ENCODE measurements at places on chromosomes 1 and 21. TPM values are rescaled to one million over a fixed set of nuclear protein-coding genes. Genes with fewer than 3 reads are reported as not detected.

DNA sequence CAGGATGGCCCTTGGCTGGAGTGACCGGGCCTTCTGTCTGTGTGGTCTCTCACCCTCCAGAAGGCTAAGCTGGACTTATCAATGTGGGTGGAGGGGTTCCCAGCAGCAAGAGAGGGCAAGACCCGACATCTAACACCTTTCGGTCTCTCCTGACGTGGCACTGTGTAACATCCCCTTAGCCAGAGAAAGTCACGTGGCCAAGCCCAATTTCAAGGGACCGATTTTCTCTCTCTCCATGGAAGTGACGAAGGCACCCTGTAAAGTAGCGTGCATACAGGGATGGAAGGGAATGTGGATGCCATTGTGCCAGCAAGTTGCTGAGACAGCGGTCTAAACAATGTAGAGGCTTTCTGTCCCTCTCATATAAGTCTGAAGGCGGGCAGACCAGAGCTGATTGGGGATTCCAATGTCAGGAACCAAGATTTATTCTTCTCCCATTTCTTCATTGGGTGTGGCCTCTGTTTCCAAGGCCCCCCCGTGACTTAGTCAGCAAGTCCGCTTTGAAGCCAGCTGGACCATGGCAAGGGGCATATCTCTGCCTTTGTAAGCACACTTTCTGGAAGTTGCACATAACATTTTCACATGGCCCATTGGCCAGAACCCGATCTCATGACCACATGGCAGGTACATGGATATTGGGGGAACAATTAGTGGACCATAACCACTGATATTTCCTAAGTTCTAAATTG lies 12.5 kb downstream of the MX1 start:
- no peak for DNase-seq

GRCh38 chr1:221839782-221840395 lies 98.0 kb upstream of the DUSP10 start:
- no peak for DNase-seq

COL9A2 gene
- total RNA-seq: 7.6 TPM

DNA sequence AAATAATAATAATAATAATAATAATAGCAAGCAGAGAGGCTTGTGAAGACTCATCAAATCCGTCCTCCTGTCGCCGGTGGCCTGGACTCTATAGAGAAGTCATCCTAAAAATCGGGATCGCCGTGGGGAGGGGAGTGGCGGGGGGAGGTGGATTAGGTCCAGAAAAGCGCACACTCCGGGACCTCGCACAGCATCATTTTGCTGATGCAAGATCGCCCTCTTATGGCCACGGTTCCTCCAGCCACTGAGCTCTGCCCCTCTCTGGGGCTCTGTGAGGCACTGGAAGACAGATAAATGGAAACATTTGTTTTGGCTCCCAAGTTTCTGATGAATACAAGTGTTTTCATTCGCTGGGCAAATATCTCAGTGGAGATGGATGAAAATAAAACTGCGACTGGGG lies 612.0 kb downstream of the MATN1 start:
- DNase-seq: no peak

GRCh38 chr1:75764057-75764655 lies 21.9 kb upstream of the RABGGTB start:
- no peak for DNase-seq

- no peak for DNase-seq
Observed at GRCh38 chr1:67524143-67525052, 94.2 kb upstream of the SERBP1 start.

DNA sequence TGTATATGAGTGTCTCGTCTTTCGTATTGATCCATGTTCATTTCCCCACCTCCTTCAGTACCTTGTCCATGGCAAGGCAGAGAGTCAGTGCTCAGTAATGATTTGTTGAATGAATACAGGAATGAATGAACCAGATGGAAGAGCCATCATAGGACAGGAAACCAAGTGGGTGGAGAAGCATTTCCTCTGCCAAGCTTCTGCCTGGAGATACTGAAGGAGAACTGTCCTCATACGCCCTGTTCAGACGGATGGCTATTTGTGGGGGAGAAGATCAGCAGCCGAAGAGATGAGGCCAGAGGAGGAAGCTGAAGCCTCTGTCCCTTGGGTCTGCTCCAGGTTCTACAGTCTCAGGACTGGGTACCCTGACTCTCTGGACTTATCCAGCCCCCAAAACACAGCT lies 5.8 kb downstream of the FAM43B start:
- DNase-seq: no peak

MAB21L3 gene
- 1.2 TPM for total RNA-seq

GRCh38 chr1:186564582-186564981 lies 103.7 kb upstream of the PDC start:
- no peak for DNase-seq

DNA sequence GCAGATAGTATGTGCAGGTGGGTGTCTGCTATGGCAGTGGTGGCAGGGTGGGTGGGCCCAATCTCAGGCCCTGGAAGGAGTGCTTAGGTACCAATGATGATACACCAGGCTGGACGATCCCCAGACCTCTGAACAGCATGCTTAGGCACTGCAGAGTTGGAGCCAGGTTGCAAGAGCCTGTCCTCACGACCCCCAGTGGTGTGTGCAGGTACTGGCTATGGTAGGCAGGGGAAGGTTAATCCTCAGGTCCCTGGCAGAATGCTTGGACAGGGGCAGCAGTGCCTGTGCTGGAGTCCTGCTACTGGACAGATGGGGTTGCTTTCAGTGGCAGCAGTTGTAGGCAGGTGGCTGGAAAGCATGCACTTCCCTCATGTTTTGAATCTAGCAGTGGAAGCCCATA lies 100.5 kb upstream of the NEK7 start:
- DNase-seq: no peak

RABIF gene
- total RNA-seq: 8.3 TPM

GRCh38 chr1:60541831-60542532 lies 468.4 kb upstream of the C1orf87 start:
- no peak for DNase-seq

E2F2 gene
- 1.1 TPM for total RNA-seq

DNA sequence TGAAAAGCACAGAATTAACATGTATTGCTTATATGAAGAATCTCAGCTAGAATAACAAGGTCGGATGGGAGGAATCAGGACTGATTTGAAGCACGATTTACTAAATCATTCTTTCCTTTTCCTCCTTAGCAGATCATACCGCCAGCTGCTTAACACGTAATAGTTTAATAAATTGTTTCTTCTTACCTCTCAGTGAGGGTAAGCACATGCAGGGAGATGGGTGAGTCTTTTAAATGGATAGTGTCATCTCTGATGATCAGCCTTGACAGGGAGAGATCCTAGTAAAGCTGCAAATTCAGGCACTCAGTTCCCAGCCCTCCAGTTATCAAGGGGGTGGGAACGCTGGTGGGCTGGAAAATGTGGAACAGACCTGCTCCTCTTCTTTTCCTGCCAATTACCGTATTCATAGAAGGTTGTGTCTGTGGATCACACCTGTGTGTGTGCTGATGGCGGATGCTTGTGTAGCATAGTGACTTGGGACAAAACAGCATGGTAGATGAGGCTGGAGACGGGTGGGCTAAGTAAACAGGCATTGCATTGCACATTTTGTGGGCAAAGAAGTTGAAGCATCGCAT lies 30.7 kb downstream of the NTPCR start:
- DNase-seq: no peak

C4BPA gene
- 65.2 TPM for total RNA-seq

DNA sequence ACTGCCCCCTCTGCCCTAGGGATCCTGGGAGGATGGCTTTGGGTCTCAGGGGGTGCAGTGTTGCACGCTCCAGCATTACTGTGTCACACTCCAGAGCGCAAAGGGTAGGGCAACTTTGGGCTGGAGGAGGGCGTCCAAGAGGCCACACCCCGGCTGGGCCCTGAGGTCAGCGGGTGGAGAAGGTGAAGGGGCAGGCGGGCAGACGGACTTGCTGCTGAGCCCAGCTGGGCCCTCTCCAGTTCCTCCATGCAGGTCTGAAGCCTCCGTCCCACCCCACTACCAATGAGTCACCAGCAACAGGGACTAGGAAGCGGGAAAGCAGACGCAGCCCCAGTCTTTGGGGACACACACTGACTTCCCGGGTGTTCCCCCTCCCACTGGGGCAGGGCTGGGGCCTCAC lies 116.0 kb downstream of the CASZ1 start:
- peak; percentile 76 for DNase-seq

SLC35F3 gene
- total RNA-seq: 0.41 TPM

All from lower lobe of right lung (tissue), 2 donors.